H4 (cell line): ENCODE measurements at places on chromosomes 4 and X.

DNA sequence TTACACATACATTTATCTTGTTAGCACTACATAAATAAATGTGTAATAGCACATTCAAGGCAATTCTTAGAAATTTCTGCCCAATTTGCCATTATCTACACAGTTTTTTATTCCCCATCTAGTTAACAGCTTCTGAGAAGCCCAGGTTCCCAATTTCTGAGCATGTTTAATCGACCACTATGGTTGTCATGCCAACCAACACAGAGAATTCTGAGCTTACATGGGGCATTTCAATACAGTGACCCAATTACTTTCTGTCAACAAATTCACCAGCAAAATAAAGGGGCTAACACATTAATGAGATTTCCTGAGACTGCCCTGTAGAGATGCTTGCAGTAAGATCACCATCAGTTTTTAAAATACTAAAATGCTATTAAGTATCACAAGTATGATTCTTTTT is 22.0 kb downstream of the GPM6A start:
- DNase-seq: no peak

DNA sequence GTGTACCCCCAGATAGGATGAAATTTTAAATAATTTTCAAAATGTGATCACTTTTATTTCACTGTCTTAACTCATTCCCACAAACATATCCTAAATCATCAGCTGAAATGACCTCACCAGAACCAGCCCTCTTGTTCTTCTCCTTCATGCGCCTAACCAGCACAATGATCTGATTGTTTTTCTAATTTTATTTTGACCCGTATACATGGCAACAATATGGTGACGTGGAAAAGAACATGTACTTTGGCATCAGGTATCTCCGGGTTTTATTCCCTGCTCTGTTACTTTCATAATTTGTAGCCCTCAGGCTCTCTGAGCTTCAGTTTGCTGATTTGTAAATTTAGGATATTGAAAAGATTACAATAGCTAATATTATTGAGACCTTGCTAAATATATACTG is 562.4 kb upstream of the ZFP42 start:
- no peak for DNase-seq

DNA sequence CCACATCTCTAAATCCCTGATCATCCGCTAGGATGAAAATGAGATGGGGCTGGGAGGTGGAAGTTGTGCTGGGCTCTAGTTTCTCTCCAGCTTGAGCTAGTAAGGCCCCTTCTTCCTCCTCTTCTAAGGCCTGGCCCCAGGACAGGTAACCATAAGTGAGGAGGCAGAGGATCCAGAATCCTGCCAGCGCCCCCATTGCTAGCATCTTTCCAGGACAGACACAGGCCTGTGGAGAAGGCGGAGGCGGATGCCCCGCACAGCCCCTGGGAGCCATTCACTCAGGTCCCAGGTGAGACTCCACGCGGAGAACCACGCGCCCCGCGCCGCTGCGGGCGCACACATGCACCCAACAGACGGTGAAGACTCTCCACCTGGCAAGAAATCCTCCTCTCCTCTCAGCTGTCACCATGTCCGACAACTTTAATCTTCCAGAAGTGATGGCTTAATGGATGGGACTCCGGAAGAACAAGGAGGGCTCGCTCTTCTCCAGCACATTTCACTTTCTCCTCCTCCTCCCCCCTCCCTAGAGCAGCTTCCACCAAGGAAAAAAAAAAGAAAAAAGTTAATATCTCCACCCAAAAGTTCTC is 793 bp downstream of the ARSJ start:
- no peak for DNase-seq

- DNase-seq: peak; percentile 14
These were observed 43.5 kb upstream of the SERTM2 start for GRCh38 chrX:111467896-111468295.

DNA sequence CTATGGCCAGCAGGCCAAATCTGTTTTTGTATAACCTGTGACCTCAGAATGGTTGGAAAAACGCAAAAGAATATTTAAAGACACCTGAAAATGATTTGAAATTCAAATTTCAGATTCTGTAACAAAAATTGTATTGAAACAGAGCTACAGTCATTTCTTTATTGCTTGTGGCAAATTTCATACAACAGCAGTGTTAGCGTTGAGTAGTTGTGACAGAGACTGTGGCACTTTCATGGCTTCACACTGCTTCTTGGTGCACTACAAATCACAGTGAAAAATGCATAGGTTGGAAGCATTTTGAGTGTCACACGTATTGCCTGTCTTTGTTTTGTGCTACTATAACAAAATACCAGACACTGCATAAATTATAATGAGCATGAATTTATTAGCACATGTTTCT is 12.2 kb upstream of the PARM1 start:
- DNase-seq: no peak
